Spleen (tissue), 13 donors: ENCODE measurements at places on chromosomes 13 and 19.

DNA sequence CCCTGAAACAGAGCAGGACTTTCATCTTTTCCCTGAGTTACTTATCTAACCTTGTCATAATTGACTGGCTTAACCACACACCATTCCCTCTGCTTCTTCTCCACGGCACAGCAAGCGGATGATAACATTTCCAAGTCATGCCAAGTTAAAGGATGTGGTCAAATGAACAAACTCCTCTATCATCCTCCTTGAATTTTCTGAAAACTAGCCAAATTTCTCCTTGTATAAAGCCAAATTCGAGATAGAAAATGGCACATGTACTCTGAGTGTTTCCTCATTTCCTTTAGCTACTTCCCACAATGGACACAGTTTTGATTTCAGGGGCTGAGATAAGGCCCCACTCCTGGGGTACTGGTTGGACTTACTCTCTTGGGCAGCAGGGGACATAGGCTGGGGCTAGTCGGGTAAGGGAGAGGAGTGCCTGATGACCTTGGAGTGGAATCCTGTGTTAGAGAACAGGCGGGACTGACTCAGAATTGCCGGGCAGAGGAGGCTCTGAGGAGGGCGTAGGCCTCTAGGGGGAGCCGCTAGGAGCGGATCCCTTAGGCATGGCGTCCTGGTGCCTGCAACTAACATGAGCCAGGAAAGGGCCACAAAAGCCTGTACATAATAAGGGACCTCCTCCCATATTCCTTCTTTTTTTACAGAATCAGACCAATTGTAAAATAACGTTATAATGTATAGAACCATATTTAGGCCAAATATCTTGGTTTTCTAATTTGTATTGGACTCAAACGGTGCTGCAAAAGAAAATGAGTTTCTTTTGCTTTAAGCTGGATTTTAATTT lies 20.3 kb upstream of the TMTC4 start:
- DNase-seq: peak; percentile 60

- DNase-seq: no peak
These were observed 102.7 kb downstream of the DCLK1 start for GRCh38 chr13:36028359-36029025.

GRCh38 chr13:53368948-53369347 lies 340.3 kb downstream of the OLFM4 start:
- no peak for DNase-seq

DNA sequence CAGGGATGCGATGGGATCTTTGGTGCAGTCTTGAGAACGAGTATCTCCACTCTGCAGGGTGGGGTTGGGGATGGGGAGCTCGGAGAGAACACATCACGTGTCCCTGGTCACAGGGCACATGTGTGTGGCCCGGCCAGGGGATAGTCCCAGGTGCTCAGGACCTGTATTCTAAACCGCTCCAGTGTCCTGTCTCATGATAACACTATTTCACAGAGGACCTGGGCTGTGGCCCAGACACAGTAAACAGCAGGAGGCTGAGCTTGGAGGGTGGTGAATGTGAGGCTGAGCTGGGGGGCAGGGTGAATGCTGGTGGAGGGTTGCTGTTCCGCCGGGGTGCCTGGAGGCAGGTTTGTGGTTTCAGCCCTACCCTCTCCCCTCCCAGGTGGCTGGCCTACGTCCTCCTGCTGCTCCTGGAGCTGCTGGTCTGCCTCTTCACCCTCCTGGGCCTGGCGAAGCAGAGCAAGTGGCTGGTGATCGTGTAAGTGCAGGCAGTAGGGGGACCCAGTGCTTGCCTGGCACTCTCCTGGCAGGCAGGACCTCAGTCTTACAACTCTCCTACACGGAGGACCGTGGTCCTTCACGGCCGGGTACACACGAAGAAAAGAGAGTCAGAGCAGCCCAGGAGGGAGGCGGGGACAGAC lies 11.1 kb downstream of the TTYH1 start:
- no peak for DNase-seq

- DNase-seq: peak; percentile 88
These were observed 8.6 kb downstream of the ZBTB7A start for GRCh38 chr19:4057931-4058692.

DNA sequence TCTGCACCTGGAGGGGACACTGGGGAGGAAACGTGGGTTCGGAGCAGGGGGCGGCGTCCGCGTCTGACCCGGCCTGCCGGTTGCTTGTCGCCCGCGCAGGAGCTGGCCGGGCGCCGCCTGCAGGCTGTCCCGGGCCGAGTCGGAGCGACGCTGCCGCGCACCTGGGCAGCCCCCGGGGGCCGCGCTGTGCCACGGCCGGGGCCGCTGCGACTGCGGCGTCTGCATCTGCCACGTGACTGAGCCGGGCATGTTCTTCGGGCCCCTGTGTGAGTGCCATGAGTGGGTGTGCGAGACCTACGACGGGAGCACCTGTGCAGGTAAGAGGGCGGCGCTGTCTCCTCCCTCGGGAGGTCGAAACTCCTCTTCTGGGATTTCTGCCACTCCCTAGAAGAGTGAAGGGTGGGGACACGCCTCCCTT lies 1.3 kb downstream of the ITGBL1 start:
- DNase-seq: no peak

- no peak for DNase-seq
These were observed 14.4 kb upstream of the NDUFS7 start for GRCh38 chr19:1369214-1369805.

DNA sequence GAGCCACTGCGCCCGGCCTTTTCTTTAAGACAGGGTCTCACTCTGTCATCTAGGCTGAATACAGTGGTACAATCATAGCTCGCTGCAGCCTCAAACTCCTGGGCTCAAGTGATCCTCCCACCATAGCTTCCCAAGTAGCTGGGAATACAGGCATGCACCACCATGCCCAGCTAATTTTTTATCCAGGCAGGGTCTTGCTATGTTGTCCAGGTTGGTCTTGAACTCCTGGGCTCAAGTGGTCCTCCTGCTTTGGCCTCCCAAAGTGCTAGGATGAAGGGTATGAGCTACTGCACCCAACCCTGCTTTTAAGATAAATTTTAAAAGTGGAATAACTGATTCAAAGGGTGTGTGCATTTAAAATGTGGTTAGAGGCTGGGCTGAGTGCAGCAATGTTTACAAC lies 14.1 kb downstream of the NOSIP start:
- no peak for DNase-seq

DNA sequence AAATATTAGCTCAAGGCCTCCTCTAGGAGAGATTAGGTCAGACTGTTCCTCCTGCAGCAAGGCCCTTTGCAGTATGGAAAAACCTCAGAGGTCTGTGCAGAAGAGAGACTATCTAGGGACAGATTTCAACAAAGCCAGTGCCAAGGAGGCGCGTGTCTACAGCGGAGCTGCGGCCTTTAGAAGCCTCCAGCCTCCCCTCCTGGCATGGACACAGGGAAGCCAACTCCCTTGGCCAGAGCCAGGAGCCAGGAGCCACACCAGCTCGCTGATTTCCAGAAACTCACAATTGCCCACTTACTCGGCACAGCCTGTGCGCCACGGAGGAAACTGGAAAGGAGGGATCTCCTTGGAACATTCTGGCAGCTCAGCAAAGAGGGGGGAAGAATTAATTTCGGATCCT lies 63.4 kb downstream of the INSR start:
- no peak for DNase-seq

DNA sequence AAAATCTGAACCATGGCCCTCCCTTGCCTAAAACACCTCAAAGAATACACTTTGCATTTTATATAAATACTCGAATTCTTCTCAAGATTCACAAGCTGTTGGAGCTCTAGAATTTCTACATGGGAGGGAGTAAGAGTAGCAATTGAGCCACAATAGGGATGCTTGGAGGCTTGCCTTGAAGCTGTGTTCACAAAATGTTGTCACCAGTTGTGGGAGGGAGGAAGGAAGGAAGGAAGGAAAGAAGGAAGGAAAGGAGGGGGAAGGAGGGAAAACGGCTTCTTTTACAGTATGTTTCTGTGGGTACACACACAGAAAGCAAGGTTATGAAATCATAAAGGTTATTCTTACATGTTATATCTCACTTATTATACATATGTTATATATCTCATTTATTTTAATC lies 128.6 kb upstream of the PEG3 start:
- DNase-seq: no peak

- no peak for DNase-seq
These were observed 8.3 kb upstream of the CDC42EP5 start for GRCh38 chr19:54481326-54481930.

DNA sequence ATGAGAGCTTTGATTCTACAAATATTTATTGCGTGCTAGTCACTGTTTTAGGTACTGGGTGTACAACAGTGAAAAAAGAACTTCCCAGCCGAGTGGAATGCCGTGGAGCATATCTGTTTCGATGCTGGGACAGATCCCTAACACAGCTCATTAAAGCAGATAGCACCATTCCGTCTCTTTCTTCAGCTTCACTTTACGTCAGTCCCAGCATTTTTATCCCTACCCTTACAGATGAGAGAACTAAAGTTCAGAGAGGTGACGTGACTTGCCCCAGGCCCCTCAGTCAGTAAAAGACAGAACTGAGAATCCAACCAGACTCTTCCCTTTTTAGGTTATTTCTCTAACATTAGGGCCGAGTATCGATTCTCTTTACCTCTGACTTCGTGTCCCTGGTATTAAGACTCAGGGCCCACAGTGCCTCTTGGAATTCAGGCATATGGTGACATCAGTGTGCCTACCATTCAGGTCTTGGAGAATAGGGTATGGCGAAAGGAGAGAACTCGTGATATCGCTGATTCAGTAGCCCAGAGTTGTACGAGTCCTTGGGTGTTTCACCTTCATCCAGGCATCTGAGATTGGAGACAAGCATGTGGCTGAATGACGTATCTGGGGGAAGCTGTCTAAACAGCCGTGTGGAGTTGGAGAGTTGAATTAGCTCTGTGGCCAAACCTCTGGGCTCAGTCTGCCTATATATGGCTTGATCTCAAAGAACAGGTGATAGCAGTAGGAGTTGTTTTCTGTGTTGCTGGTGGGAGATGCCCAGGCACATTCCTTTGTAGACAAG lies 27.1 kb downstream of the ACTN4 start:
- DNase-seq: no peak

DNA sequence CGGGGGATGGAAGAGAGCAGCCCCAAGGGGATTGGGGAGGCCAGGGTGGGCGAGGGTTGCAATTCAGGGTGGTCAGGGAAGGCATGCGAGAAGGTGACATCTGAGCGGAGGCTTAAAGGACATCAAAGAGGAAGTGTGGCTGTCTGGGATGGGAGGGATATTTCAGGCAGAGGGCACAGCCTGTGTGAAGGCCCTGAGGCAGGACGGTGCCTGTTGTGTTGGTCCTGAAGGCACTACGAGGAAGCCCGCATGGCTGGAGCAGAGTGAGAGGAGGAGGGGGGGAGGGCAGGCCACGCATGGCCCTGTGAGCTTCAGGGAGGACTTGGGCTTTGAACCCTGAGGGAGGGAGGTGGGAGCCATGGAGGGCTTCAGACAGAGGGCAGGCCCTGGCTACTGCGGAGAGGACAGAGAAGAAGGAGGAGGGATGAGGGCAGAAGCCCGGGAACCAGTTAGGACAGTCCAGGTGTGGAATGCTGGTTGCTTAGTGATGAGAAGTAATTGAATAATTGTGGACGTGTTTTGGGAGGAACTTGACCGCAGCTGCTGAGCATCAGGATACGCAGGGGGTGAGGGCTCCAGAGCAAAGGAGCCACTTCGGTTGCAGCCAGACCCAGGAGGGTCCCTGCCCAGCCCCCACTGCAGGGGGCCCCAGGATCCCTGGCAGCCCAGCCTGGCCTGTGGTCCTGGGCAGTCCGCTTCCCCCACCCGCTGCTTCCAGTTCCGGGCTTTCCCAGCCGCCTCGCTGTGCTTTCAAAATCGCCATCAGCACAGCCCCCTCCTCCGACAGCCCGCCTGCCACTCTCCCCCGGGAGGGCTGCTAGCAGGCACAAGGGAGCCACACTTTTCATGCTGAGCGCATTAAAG lies 6.2 kb downstream of the TLE6 start:
- DNase-seq: no peak

DNA sequence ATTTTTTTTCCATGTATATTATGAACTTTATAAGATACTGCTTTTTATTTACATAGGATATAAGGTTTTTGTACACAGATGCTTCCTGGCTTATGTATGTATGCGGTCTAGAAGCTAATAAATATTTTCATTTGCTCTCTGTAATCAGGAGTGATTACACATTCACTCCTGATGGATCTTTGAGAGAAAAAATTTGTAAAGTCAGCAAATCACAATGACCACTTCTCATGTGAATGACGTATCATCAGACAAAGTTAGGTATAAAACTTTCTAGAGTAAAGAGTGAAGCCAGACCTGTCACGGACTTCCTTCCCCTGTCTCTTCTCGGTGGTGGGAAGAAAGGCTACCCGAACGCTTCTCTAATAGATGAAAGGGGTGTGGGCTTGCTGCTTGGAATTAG lies 31.1 kb downstream of the DPY19L3 start:
- no peak for DNase-seq

DNA sequence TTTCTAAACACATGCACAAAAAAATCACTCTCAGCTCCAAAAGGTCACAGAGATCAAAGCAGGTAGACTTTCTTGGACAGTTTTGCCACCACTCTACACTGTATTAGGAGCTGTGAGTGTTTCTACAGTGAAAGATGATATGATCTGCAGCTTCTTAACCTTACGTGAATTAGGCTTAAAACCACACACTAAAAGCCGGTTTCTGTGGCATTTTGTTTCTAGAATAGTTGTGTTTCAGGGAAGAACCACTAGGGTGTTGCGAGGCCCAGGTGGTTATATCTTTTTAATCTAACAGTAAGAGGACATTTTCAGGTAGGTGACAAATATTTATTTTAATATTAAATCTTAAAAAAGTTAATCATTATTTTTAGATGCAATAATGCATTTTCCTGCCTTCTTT lies 216.4 kb downstream of the KLF5 start:
- no peak for DNase-seq

DNA sequence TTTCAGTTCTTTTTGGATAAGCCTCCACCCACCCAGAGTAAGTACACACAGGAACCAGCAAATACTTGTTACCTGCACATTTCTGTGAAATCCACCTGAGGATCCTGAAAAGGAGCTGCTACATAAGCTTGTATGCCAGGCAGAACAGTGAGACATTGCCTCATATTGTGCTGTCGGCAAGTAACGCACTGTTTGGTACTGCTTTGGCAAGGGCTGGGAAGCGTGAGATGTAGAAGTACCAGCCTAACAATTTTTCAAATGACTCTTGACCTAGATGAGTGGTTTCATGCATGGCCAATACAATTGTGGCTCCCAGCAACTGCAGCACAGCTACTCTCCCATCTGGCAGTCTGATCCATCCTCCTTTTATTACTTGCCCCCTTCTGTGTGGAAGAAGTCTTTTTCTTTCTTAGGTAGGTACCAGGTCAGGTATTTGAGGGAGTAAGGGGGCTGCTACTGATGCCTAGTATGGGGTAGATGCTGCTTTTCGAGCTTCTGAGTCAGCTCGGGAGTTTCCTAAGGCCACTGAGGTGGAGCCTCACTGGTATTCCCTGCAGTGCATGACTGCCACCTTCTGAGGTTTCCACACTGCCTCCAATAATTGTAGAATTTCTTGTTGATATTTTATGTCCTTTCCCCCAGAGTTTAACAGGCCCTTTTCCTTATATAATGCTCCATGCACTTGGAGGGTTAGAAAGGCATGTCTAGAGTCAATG lies 52.2 kb downstream of the ZNF737 start:
- DNase-seq: no peak

DNA sequence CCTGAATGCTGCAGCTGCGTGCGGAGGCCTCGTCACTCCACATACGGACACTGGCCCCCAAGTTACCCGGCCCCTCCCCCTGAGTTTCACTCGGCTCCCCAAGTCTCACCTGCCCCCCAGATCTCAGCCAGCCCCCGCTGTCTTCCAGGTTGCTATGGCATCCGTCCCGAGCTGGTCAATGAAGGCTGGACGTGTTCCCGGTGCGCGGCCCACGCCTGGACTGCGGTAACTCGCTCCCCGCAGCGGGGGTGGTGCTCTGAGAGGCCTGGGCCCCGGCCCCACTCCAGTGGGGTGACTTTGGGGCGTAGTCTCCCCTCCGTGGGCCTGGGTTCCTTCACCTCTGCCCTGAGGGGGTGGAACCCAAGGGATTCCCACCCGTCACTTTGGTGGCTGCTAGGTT lies 168.2 kb downstream of the KDM4B start:
- DNase-seq: no peak
